Left cardiac atrium (tissue), 4 donors: ENCODE measurements at places on chromosomes 1 and 21.

DNA sequence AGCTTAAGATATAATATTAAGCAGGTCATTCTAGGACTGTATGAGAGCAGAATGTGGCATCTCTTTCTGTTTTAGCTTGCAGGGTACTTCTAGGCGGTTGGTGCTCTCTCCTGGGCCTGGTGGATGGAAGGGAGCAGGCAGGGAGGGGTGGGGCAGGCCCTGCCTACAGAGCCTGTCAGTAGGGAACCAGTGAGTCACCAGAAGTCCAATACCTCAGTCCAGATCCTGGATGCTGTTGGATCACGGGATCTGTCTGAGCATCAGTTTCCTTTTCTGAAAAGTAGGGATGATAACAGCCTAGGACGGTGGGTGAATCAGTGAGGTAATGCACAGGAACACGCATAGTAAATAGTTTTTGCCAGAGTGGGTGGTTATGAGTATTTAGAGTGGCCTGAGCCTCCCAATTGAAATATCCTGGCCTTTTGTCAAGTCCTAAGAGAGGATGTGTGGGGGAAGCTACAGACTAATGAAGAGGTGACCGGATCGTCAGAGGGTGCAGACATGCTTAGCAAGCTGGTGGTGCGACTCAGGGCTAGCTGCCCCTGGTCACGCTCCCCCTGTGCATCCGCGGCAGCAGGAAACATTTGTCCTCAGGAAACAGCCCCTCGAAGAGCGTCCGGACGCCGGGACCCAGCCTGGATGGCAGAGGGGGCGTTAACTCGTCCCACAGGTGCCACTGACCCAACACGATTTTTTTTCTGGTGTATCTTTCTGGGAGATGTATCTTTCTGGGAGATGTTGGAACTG is 23.9 kb downstream of the NAV1 start:
- DNase-seq = peak; percentile 52

DNA sequence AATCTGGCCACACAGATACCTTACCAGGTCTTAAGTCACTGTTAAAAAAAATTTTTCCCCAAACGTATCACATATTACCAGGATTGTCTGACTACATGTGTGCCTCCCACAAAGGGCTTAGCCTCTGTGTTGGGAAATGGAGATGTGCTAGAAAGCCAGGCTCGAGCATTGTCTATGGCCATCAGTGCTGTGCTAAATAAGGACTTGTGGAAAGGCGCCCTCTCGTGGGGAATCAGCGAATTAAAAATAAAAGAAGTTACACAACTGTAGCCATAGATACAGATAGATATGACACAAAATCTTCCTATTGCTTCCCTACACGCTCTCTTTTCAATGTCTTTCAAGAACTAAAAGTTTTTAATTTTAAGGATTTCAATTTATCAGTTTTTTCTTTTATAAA is 47.5 kb upstream of the CRNN start:
- DNase-seq = peak; percentile 40

DNA sequence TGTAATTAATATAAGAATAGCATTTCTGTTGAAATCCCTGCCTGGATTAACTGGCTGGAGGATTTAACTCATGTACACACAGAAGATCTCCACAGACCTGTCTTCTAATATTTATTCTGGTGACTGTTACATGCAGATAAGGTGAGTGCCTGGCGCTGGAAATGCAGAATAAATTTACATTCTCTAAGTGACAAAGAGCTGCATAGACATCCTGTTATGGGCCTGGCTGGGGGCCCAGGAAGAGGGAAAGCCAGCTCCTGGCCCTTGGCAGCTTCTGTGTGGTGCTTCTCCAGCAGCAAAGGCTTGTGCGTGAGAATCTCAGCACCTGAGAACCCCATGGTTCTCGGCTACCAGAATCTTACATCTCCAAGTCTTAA is 446.6 kb downstream of the PTPRU start:
- no peak for DNase-seq

DNA sequence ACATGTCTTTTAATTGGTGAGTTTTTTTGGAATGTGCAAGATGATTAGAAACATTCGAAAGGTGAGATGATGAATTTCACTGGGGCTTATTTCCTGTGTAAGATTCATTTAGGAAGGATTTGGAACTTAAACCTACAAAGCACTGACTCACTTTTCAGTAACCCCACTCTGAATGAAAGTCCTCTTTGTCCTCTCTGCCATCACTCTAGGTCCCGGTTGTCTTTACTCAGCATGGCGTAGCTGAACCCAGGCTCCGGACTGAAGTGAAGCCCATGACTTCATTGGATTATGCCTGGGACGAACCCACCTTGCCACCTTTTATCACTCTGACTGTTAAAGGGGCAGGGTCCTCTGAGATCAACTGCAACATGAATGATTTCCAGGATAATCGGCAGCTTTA is 139.4 kb downstream of the VPS13D start:
- no peak for DNase-seq

GRCh38 chr1:201171063-201172036 is 17.1 kb upstream of the TMEM9 start:
- no peak for DNase-seq

DNA sequence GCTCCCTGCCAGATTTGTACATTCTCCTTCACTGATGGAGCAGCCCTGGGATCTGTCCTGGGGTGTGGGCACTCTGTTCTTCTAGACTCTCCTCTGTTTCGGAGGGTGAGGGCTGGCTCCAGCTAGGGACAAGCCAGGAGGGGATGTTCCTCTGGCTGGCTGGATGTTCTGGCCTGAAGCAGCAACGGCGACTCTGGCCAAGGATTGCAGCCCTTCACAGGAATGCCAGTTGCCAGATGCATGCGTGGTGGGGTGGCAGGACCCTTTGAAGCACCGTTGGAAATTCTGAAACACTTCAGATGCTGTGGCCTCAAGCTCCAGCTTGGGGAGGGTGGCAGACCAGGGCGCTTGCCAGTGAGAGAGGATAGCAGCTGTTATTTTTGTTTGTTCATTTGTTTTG is 210.9 kb downstream of the TRABD2B start:
- no peak for DNase-seq

DNA sequence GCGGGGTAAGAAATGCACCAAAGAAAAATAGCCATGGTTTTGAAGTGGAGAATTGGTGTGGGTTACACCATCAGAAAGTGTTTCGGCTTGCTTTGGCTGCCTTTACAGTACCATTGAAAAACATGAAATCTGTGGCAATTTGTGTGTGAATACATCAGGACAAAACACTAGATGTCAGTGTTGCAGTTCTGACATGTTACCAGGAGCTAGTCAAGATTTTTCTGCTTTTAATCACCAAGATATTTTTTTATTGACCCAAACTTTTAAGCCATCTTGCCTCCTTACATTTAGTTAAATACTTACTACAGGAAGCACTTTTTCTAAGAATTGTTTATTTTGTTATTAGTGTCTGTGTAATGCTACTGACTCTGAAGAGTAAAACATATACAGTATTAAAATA is 14.3 kb downstream of the RRP15 start:
- DNase-seq = no peak

- DNase-seq = no peak
These were observed 172.6 kb downstream of the KIF26B start for GRCh38 chr1:245327360-245327759.
